ENCODE measurements at places on chromosomes 11 and 22. TPM values are rescaled to one million over a fixed set of nuclear protein-coding genes. Genes with fewer than 3 reads are reported as not detected.

DNA sequence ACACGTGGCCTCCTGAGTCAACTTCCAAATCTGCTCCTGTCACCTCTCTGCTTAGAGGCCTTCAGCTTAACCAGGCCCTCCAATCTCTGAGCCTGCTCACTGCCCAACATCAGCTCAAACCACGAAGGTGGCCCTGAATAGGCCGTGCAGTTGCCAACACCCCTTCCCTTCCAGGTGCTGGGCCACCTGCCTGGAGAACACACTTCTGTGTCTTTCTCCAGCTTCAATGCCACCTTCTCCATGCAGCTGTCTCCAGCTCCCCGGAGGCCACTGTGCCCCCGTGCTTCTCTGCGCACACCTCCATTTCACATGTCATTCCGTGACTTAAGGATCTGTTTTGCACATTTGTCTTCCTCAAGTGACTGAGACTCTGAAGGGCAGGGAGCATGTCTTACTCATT, 5.3 kb downstream of the RELA start:
- DNase-seq = no peak

- no peak for DNase-seq
Measured at GRCh38 chr11:96116376-96116775, 192.5 kb upstream of the MTMR2 start.

PATE4 gene
- total RNA-seq = not detected

GRCh38 chr11:77144857-77145428, 16.9 kb downstream of the MYO7A start:
- no peak for DNase-seq

DERL3 gene
- 5.0 TPM for total RNA-seq

DNA sequence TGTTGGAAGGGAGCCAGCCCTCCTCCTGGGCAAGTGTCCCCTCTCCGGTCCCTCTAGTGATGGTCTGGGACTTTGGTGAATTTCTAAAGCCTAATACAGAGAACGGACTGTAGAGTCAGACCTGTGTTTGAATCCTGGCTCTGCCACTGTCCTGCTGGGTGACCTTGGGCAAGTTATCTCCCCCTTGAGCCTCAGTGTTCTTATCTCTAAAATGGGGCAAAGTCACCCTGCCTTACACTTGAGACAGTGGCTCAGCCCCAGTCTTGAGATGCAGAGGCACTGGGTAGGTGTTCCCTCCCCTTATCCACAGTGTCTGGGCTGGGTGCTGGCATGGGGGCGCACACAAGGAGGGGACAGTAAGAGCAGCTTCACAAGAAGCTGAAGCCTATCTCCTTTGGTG, 20.9 kb downstream of the DGAT2 start:
- no peak for DNase-seq

All from H7 (cell line).